ENCODE measurements at places on chromosomes 2 and 18. TPM values are rescaled to one million over a fixed set of nuclear protein-coding genes. Genes with fewer than 3 reads are reported as not detected.

GRCh38 chr2:146984014-146984413 lies 860.8 kb upstream of the ACVR2A start:
- DNase-seq = no peak

- no peak for DNase-seq
Measured at GRCh38 chr2:6724605-6725140, 141.0 kb downstream of the CMPK2 start.

- no peak for DNase-seq
Measured at GRCh38 chr18:68104036-68104435, 587.5 kb upstream of the DSEL start.

DNA sequence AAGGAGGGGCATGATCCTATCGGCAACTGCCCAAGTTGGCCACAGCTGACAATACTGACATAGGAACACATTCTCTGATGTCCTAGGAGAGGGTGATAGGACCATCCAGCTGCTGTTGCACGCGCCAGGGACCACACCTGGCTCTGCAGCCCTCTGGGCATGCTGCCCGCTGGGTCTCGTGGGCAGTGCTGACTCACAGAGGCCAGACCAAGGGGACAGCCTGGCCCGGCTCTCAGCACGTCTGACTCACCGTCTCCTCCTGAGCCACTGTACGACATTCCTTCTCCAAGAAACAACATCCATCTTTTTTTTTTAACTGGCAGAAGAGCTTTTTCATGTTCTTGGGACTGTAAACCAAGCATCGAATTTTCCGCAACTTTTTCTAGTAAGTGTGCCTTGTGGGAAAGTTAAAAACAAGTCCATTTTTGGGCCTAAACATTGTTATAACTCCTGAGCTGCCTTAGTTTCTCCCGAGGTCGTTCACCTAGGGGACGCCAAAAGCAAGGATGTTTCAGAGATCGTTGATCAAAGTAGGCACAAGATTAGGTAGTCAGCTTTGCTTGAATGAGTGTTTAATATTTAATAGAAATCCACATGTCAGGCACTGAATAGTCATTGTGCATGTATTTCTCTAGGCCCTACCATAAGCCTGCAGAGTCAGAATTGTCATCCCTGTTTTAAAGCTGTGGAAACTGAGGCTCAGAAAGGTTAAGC lies 100.3 kb downstream of the TTC32 start:
- DNase-seq = no peak

DNA sequence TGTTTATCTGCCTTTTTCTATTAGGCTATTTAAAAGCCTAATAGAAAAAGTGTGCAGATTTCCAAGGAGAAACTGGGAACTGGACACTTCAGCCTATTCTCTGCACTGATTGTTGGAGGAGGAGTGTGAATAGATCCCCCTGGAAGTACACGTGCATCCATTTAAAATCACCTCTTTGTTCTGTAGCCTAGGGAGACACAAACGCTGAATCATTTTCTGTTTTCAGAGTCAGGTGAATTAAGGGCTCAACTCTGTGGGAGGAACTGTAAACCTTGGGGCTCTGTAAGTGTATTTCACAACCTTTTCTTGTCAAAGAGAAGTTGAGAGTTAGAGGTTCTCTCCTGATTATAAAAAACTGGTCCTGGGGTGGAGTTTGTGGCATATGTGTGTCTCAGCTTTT lies 159.7 kb downstream of the SPAG16 start:
- DNase-seq = no peak

Gene PSMA8
- total RNA-seq = 0.93 TPM

Gene ACTR1B
- total RNA-seq = 122 TPM

Gene DPP10
- not detected for total RNA-seq

Gene CNTNAP5
- total RNA-seq = not detected

Gene HOXD1
- total RNA-seq = not detected

Gene SPOPL
- 19.6 TPM for total RNA-seq

Gene ECEL1
- total RNA-seq = not detected

Gene ZBTB7C
- 0.56 TPM for total RNA-seq

Gene IL1B
- 0.33 TPM for total RNA-seq

Gene PTPN2
- 68.8 TPM for total RNA-seq

Gene KCNF1
- not detected for total RNA-seq

All from activated CD4-positive, alpha-beta T cell treated with anti-CD3 and anti-CD28 coated beads, Interleukin-2, amount 10 ng/mL, durations not matched to agents 24 days and 14 days (primary cell).